ENCODE measurements at places on chromosomes 12 and 14. TPM values are rescaled to one million over a fixed set of nuclear protein-coding genes. Genes with fewer than 3 reads are reported as not detected.

The FBXO33 gene
- total RNA-seq: 10.4 TPM

The RFX4 gene
- total RNA-seq: not detected

The LRIG3 gene
- 80.9 TPM for total RNA-seq

The TPH2 gene
- total RNA-seq: not detected

The FBLN5 gene
- total RNA-seq: 24.5 TPM

The RNASE7 gene
- not detected for total RNA-seq

The EMC9 gene
- total RNA-seq: 12.0 TPM

The CLEC2A gene
- not detected for total RNA-seq

The M6PR gene
- total RNA-seq: 138 TPM

The SLCO1B3 gene
- under 0.01 TPM for total RNA-seq

The KIF21A gene
- total RNA-seq: 6.3 TPM

The NRXN3 gene
- 0.52 TPM for total RNA-seq

The PTPN21 gene
- total RNA-seq: 16.2 TPM

The KRT77 gene
- total RNA-seq: not detected

The GNB3 gene
- total RNA-seq: 3.7 TPM

The ELK3 gene
- total RNA-seq: 9.9 TPM

The DACT1 gene
- total RNA-seq: 32.4 TPM

The POU6F1 gene
- 2.6 TPM for total RNA-seq

The IL26 gene
- not detected for total RNA-seq

The KLRB1 gene
- total RNA-seq: 0.52 TPM

The TPPP2 gene
- not detected for total RNA-seq

The DICER1 gene
- 107 TPM for total RNA-seq

The NELL2 gene
- 1.0 TPM for total RNA-seq

The FAM186B gene
- total RNA-seq: not detected

Data from skeletal muscle tissue (tissue), 5 donors.